ENCODE measurements at places on chromosomes 5 and 9.

- DNase-seq, result no peak
Measured at GRCh38 chr9:116951588-116952435, 264.7 kb downstream of the TRIM32 start.

GRCh38 chr5:11062397-11062796, 301.4 kb upstream of the DAP start:
- DNase-seq, result no peak

GRCh38 chr5:112338681-112339337, 80.3 kb downstream of the EPB41L4A start:
- DNase-seq, result peak; percentile 24

DNA sequence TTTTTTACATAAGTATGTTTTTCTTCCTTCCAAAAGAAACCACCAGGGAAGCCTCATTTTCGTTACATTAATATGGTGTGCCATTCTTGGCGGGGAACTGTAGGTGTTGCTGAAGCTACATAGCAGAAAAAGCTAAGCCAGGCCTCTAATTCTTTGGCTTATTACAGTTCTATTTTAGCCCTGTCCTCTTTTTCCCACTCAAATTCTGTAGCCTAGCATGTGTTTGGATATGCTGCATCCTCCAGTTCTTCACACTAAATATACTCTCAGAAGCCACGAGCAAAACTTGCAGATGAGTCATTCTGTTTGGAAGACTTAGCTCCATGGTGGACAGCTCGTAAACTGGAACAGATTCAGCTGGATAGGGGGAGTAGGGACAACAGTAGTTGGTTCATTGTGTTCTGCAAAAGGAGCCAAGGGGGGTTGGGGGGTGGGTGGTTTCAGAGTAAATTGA, 369.4 kb downstream of the TMEM161B start:
- no peak for DNase-seq

DNA sequence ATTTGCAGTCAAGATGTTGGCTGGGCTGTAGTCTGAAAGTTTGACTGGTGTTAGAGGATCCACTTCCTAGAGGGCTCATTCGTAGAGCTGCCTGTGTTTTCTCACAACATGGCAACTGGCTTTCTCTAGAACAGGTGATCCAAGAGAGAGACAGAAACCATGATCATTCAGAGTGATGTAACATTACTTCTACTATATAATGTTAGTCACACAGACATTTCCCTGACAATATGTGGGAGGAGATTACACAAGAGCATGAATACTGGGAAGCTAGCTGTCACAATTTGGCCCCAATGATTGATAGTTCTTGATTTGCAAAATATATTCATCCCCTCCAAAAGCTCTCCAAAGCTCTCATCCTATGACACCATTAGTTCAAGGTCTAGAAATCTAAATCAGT, 10.9 kb upstream of the TMEM161B start:
- DNase-seq, result no peak

DNA sequence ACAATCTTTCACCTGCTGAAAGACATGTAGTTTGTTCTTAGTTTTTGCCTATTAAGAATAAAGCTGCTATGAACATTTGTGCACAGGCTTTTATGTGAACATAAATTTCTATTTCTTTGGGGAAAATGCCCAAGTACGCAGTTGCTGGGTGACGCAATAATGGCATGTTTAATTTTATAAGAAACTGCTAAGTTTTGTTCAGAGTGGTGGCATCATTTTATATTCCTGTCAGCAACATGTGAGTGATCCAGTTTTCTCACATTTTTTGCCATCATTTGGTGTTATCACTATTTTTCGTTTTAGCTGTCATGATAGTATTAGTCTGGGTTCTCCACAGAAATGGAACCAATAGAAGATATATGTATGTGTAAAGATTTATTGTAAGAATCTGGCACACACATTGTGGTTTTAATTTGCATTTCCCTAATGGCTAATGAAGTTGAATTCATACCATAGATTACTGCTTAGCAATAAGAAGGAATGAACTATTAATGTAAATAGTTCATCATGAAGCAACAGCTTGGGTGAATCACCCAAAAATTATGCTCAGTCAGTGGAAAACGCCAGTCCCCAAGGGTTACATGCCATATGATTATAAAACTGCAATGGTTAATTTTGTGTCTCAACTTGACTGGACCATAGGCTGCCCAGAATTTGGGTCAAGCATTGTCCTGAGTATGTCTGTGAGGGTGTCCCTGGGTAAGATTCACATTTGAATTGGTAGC, 358.6 kb downstream of the MSX2 start:
- no peak for DNase-seq

GRCh38 chr5:130689831-130690230, 475.2 kb downstream of the HINT1 start:
- no peak for DNase-seq

DNA sequence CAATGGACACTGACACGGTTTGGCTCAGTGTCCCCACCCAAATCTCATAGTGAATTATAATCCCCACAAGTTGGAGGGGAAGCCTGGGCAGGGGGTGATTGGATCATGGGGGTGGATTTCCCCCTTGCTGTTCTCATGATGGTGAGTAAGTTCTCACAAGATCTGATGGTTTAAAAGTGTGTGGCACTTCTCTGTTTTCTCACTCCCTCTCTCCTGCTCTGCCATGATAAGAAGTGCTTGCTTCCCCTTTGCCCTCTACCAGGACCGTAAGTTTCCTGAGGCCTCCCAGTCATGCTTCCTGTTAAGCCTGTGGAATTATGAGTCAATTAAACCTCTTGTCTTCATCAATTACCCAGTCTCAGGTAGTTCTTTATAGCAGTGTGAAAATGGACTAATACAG, 115.8 kb upstream of the KIF2A start:
- DNase-seq, result no peak

DNA sequence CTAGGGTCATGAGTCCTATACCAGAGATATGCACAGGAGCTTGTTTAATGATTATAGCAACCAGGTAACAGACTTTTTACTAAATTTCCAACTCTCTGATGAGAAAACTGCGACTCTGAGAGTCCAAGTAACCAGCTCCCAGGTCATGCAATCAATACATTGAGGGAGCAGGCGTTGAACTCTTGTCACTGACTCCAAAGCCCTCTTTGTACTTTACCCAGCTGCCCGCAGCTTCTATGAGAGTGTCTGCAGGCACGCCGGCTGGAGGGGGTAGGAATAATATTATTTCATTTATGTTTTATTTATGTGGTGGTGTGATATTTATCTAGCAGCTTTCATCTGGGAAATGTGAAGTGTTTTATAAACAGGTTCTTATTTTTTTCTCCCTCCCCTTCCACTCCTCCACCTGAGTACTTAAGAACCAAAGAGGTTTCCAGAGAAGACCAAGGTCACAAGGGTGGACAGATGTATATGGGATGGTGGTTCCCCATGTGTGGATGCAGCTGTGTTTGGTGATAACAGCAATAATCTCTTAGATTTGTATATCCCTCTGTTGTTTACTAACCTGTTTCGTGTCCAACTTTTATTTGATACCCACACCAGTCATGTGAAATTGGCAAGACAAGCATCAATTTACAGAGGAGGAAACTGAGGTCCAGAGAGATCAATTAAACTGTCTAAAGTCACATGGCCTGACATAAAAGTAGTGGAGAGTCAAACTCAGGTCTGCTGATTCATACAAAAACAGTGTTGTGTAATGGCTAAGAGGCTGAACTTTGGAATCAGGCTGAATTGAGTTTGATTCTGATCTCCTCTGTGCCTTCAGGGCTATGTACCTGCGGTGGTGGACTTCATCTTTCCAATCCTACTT, 140.2 kb upstream of the TRIM32 start:
- no peak for DNase-seq

GRCh38 chr5:158465086-158465972, 606.4 kb upstream of the CLINT1 start:
- no peak for DNase-seq

GRCh38 chr5:141547488-141547887, 58.6 kb downstream of the PCDHGC5 start:
- DNase-seq, result no peak

DNA sequence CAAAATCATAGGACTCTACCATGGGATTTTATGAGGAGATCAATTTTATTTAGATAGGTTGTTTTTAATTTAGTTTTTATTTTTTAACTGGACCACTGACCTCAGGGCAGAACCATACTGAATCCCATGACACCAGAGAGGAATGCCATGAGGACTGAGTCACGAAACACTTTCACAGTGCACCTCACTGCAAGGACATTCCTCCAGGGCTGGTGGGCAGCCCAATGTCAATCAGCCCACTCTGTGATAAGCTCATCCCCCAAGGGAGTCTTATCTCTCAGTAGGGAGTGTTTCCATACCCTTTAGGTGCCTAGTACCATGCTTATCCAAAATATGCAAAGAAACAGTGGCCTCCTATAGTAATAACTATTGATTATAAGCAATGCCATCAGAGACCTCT, 224.5 kb upstream of the CDH6 start:
- no peak for DNase-seq

GRCh38 chr9:6759185-6759977, 1.6 kb downstream of the KDM4C start:
- DNase-seq, result no peak

DNA sequence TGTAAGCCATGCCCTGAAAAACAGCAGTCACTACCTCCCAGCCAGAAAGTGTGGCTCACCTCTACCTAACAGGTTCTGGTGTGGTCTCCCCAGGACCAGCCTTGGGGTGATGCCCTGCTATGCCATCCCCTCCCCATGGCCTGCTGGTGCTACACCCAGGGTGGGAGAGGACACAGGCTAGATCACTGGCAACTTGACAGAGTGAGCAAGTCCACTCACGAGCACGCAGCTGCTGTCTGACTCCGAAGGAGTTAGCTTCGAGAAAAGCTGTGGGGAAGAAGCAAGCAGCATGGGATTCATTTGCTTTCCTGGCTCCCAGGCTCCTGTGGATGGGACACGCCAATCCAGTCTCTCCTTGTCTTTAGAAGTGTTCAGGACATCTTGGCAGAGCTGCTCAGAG, 102.2 kb downstream of the COL5A1 start:
- DNase-seq, result no peak

- no peak for DNase-seq
Measured at GRCh38 chr9:16442622-16443021, 427.8 kb downstream of the BNC2 start.

GRCh38 chr5:95284572-95285408, at the start of gene MCTP1:
Gene MCTP1, minus strand, starts transcription at chr5:95285094.
- DNase-seq, result peak; percentile 77

GRCh38 chr9:73219985-73220626, 68.4 kb downstream of the ANXA1 start:
- DNase-seq, result no peak

DNA sequence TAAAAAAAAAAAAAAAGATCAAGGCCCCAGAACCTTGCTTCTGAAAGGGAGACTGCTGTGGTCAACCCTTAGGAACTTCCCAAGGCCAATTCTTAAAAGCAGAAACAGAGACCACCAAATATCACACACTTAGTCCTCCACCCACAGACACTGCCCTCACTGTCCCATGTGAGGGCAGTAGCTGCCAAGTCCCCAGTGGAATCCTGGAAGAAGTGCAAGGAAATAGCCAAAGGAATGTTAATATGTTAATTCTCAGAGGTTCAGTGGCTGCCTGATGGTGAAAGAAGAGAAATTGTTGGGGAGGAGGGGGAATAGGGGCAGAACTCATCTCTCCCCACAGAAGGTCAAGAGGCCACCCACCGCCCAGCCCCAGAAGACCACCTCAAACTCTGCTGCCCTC, 23.1 kb downstream of the FSTL4 start:
- no peak for DNase-seq

- DNase-seq, result no peak
Measured at GRCh38 chr9:113364951-113365350, 11.8 kb downstream of the HDHD3 start.

DNA sequence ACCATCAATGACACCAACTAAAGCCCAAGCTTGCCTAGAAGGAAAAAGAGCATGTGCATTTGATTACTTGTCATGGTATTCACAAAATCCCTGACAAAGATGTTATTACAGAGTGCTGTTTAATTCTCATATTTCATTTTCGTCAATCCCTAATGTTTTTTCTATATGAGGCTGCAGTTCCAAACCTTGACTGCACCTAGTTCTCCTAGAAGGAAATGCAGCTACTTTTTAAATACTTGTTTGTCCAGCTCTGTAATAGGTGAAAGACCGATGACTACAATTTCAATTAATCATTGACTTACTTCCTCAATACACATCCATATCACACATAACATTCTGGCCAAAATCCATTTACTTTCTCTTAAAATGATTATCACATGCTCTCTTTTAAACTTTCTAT, 28.1 kb downstream of the CEMIP2 start:
- DNase-seq, result no peak

DNA sequence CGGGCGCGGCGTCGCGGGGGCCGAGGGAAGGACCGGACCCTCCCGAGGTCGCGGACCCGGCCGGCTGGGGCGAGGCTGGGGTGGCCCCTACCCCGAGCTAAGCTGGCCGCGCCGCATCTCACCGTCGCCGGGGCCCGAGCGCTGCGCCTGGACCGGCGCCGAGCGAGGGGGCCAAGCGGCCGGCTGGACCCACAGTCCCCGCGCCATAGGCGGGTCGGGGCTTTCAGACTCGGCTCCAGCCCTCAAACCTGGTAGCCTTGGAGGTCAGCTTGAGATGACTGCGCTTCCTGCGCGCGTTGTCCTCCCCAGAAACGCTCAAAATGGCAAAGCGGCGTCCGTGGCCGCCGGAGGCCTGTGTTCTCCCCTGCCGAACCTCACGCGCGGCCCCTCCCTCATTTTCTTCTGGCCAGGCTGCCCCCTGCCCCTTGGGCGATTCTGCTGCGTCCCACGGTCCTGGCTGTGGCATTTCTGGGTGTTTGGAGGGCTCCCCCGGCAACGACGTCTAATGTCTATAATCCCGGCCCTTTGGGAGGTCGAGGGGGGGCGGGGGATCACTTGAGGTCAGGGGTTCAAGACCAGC, 8.7 kb upstream of the GRIN1 start:
- no peak for DNase-seq

DNA sequence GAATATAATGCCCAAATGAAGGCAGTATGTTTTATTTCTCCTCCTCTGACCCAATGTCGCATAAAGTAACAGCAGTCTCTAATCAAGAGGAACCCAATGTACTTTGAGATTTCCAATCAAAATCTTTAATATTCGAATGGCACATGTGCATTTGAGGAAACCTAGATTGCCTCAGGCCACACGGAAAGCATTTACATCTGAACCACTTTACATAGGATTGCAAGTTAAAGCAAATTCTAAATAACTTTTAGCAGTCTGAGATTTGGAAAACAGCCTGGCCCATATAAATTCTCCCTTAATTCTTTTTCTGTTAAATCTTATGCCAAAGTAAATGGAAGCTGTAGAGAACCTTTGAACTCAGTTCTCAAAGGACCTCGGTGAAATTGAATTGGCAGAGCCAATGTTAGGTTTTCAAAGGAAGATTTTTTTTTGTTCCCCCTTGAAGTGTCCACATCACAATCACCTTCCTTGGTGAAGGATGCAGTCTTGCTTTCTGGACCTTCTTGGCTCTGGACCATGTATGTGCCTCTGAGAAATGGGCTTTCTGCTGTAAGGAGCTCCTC, 57.3 kb downstream of the SNCAIP start:
- no peak for DNase-seq

- no peak for DNase-seq
Measured at GRCh38 chr9:10678790-10679189, 66.0 kb upstream of the PTPRD start.

- no peak for DNase-seq
Measured at GRCh38 chr9:96100385-96101300, 201.3 kb downstream of the HSD17B3 start.

GRCh38 chr5:90510438-90510837, 18.9 kb downstream of the LYSMD3 start:
- no peak for DNase-seq
